NCI-H2081 treated with DMSO at 0.1 percent for 48 hours (cell line): ENCODE measurements at places on chromosomes 3 and 15.

- no peak for DNase-seq
Observed at GRCh38 chr15:26129852-26130251, 266.7 kb upstream of the ATP10A start.

GRCh38 chr3:101466465-101467309 lies 46.3 kb downstream of the SENP7 start:
- no peak for DNase-seq

DNA sequence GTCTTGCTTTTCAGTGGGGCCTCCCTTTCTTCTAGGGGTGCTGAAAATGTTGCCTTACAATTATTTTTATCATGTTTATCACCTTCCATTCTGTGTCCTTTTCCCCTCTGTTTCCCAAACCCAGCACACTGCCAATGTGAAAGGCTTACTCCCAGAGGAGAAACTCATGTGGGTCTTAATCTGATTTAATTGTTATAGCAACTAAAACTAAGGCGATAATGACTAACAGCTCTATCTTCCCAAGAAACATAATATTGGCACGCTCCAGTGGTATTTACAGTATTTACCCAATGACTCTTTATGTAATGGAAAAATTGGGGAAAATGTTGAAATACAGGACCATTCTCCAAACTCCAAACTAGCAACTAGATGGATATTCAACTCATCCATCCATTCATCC lies 58.4 kb downstream of the MESD start:
- DNase-seq, result no peak

DNA sequence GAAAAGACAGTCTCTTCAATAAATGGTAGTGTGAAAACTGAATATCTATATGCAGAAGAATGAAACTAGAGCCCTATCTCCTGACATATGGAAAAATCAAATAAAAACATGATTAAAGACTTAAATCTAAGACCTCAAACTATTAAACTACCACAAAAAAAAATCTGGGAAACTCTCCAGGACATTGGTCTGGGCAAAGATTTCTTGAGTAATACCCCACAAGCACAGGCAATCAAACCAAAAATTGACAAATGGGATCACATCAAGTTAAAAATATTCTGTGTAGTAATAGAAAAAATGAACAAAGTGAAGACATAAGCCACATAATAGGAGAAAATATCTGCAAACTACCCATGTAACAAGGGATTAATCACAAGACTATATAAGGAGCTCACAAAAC lies 286.4 kb downstream of the TBC1D5 start:
- no peak for DNase-seq

DNA sequence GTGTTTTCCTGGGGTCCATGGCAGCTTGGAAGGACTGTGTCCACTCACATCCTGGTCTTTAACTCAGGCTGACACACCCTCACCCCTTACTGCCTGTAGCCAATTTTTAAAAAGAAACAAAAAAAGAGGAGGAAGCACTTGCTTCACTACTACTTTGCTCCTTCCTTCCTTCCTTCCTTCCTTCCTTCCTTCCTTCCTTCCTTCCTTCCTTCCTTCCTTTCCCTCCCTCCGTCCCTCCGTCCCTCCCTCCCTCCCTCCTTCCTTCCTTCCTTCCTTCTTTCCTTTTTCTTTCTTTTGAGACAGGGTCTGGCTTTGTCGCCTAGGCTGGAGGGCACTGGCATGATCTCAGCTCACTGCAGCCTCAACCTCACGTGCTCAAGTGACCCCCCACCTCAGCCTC lies 25.5 kb upstream of the AKAP13 start:
- DNase-seq, result no peak

- no peak for DNase-seq
Observed at GRCh38 chr3:8931342-8931741, 31.9 kb downstream of the RAD18 start.

DNA sequence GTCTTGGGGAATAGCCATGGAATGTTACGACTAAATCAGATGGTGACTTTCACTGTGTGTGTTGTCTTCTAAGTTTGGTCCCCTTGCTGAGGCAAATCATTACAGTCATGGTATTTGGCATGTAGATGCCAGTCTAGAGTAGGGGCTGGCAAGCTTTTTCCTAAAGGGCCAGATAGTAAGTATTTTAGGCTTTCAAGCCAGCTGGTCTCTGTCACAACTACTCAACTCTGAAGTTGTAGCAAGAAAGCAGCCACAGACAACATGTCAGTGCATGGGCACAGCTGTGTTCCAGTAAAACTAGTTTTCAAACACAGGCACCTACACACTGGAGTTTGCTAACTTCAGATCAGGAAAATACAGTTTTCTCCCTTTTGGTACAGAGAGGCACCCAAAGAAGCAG lies 39.3 kb downstream of the CCR3 start:
- no peak for DNase-seq

- DNase-seq, result no peak
Observed at GRCh38 chr3:21520106-21520963, 230.7 kb downstream of the ZNF385D start.

DNA sequence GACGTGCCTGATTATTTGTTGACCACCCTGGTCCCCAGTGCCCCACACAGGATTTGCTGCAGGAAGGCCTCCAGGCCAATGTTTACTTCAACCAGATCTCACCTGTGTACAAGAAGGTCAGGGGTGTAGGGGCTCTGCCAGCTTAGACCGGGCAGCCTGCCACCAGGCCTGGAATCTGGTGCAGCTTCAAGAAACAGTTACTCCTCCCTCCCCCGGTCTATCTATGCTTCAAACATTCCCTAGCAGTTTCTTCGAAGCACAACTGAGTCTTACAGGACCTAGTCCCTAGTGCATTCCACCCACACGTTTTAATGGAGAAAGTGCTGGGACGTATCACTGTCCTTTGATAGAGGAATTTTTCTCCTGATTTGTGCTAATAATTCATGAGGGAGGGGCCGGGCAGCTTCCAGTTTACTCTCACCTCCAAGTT lies 8.0 kb downstream of the SH3BP5 start:
- no peak for DNase-seq

DNA sequence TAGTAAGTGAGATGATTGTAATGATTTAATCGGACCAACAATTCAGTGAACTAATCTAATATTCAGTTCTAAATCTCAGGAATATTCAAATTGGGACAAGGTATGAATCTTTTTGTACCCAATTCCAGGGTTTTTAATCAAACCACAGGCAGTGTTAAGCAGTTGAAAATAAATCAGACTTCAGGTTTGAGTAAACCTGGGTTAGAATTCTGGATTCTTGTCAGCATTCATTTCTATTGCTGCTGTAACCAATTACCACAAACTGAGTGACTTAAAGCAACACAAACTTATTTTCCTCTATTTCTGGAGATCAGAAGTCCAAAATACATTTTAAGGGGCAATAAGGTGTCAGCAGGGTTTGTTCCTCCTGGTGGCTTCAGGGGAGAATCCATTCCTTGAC lies 208.4 kb upstream of the ZPLD1 start:
- DNase-seq, result no peak

DNA sequence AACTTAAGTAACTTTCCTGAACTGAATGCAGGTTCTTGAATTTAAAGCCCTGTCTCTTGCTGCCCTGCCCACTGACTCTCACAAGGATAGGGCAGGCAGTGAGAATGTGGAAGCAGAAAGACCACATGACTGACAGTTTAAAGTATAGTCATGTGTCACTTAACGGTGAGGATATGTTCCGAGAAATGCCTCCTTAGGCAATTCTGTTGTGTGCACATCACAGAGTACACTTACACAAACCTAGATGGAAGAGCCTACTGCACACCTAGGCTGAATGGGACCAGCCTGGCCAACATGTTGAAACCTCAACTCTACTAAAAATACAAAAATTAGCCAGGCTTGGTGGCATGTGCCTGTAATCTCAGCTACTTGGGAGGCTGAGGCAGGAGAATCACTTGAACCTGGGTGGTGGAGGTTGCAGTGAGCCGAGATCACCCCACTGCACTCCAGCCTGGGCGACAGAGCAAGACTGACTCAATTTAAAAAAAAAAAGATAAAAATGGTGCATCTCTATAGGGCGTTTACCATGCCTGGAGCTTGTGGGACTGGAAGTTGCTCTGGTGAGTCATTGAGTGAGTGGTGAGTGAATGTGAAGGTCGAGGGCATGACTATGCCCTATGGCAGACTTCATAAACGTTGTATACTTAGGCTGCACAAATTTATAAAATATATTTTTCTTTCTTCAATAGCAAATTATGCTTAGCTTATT lies 18.9 kb upstream of the COPG1 start:
- DNase-seq, result no peak

DNA sequence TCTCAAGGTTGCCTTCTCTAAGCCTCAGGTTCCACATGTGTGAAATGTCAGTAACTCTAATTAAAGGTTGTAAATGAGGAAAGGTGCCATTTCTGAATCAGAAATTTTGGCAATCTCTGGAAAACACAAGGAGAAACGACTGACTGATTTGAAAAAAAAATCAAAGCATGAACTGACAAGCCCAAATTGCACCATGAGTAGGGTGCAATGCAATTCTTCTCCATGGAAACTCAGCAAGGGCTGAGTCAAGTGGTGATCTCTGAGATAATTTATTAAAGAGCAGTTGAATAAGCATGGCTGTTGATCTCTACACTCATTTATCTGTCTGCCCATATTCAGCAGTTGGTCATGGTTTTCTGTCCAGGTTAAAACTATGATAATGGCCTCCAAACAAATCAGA lies 201.6 kb upstream of the CMC1 start:
- DNase-seq, result no peak

- DNase-seq, result no peak
Observed at GRCh38 chr3:116020989-116021388, 397.7 kb downstream of the GAP43 start.

DNA sequence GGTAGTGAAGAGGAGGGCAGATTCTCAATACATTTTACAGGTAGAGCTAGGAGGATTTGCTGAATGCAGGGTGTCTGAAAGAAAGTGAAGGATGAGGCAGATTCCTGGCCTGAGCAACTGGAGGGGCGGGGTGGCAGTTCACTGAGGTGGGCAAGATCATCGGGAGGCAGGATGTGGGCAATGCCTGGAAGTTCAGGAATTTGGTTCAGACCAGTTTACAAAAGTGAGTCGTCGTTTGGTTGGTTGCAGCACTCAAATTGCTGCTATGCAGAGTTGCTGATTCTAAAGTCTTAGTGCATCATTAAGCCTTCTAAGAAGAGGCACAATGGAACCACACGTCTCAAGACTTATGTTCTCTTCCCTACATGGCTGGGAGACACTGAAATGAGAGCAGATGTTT lies 134.0 kb downstream of the MFSD1 start:
- DNase-seq, result no peak

- DNase-seq, result no peak
Observed at GRCh38 chr3:158166223-158166622, 56.3 kb downstream of the RSRC1 start.

DNA sequence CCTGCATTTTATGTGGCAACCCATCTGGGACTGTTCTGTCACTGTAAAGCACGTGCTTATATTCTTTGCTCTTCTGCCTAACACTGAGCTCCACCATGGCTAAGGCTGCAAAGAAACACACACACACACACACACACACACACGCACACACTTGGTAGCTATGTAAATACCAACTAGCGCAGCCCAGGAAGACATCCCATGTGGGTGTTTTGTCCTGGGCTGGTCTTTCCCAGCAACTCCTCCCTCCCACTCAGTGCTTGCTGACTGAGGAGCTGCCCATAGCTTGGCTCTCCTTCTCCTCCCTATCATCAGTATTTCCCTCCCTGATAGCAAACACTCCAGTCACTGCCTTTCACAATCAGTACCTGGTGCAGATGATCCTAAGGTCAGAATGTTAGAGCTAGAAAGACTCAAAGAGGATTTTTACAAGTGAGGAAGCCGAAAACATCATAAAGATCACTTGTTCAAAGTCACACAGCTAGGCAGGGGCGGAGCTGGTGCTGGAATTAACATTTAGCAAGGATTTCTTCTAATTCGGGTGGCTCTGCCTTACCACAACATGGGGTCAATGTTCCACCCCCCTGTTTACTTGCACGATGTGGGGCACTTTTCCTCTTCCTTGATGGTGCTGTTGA lies 377.1 kb upstream of the TBL1XR1 start:
- no peak for DNase-seq

- no peak for DNase-seq
Observed at GRCh38 chr3:153350420-153350819, 188.4 kb downstream of the RAP2B start.

GRCh38 chr3:129650256-129650872 lies 43.9 kb upstream of the PLXND1 start:
- DNase-seq, result no peak

- no peak for DNase-seq
Observed at GRCh38 chr15:89858661-89859458, 34.9 kb downstream of the AP3S2 start.

- no peak for DNase-seq
Observed at GRCh38 chr3:105965384-105965783, 96.6 kb upstream of the CBLB start.

GRCh38 chr15:76340803-76341365 lies 4.3 kb downstream of the ISL2 start:
- no peak for DNase-seq

- DNase-seq, result no peak
Observed at GRCh38 chr3:161082063-161082462, 23.1 kb downstream of the B3GALNT1 start.

DNA sequence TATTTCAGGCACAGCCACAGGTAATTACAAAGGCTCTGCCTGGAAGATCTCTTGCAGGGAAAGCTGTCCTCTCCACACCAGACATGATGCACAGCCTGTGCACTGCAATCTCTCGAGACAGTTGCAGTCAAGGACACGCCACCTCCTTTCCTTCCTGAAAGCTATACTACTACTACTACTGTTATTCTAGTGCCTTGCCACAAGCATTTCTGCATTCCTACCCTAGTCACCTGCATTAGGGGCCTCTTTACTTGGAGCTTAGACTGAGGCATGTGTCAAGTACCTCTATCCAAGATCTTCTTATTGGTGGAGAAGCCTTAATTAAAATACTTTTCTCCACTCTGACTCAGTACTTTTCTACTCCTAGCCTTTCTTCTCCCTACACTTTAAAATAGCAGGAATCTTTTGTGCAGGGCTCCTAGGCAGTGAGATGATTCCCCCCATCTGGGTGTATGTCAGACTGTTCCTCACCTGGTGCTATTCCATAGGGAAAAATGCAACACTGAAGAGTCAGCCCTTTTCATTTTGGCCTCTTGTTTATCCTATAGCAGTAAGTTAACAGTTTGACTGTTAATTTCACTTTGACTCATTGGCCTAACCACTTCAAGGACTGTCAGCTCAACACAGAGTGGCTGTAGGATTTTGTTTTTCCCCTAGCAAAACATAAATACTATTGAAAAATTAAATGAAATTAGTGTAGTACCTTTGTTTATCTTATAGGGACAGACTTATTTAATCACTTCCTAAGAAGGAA lies 78.9 kb downstream of the ESYT3 start:
- no peak for DNase-seq

GRCh38 chr3:123610331-123610730 lies 25.5 kb upstream of the HACD2 start:
- DNase-seq, result no peak

GRCh38 chr15:68369931-68370767 lies 61.8 kb downstream of the ITGA11 start:
- DNase-seq, result no peak
